Activated gamma-delta T cell treated with anti-CD3 and anti-CD28 coated beads, Interleukin-2, amount 50 U/mL, for 16 hours (primary cell): ENCODE measurements at places on chromosomes 6 and 20.

GRCh38 chr6:137927777-137928218 is 60.7 kb downstream of the TNFAIP3 start:
- peak; percentile 80 for DNase-seq

DNA sequence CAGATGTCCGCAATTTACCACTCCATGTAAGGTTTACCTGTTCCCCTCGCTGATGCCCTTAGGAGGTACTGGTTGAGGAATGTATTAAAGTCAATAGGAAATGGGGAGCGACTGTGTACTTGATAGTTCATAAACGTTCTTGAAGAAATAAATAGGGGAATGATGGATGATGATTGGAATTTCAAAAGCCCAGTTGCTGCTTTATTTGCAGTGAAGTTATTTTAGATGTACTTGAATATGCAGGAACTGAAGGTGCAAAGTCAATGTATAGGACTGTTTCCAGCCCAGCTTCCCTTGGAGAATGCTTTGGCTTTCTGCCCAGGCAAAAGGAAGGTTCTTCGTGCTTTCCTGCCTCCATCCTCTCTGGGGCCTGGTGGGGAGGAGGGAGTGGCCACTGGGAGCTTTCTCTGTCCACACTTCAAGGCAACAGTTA is 19.8 kb downstream of the ADGRF5 start:
- DNase-seq, result no peak

DNA sequence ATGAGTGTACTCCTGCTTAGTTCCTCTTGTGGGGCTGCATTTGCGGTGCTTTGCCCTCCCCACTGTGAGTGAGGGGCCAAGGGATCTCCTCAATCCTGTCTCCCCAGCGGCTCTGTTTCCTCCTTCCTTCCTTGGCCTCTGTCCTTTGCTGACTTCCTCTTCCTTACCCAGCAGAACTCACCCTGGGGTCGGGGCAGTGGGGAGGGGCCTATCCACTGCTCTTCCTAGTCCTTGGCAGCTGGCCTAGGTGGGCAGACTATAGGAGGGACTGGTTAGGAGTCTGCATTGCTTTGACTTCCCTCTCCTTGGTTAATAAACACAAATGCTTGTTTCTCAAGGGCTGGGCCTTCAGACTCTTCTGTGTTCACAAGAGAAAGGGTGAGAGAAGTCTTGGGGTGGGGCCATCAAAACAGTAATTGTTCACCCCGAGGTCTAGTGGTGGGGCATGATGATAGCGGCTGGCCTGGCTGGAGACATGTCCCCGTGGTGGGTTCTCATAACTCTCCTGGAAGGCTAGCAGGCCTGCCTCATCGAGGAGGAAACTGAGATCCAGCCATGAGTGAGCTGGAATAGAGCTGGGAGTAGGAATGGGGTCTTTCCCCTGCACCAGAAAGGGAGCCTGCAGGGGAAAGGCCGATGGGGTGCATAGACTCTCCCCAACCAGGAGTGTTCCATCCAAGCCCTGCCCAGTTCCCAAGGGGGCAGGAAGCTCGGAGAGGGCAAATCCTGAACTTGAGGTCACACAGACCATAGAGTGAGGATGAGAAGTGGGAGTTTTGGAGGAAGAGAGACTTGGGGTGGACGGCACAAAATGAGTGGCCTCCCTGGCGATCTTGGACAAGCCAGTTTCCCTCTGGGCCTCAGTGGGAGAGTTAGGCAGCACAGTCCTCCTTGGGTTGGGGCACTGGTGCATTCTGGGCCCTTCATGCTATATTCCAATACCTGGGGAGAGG is 12.7 kb downstream of the FAM110A start:
- DNase-seq, result no peak

- no peak for DNase-seq
Measured at GRCh38 chr6:85751374-85752055, 108.8 kb upstream of the SYNCRIP start.

- DNase-seq, result no peak
Measured at GRCh38 chr6:9401960-9402359, 966.6 kb upstream of the SLC35B3 start.

GRCh38 chr6:132053511-132053910 is 102.3 kb upstream of the CCN2 start:
- no peak for DNase-seq

DNA sequence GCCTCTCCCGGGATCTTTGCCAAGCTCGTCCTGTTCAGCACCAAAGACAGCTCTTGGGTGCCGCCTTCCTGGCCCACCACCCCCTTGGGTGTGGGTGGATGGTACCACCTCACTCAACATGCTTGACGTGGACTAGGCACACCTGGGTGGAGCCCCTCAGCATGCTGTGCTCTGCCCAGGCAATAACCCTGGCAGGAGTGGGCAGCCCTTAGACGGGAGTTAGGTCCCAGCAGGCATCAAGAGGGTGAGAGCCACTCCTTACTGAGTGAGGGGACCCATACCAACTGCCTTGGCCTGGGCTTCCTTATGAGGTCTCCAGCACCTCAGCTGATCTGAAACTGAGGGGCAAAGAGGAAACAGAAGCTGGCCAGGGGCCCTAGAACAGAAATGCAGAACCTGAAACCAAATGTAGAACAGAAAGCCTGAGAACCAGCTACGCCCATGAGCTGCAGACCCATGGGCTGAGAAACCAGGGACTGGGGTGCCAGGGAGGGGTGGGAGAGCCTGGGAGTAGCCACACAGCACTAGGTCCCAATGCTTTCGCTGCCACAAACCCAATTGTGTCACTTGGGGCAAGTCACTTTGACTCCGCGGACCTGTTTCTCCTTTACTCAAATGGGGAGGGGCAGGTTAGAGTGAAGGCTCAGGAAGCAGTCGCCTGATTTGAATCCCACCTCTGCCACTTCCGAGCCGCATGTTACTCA is 2.0 kb downstream of the FGD2 start:
- DNase-seq, result no peak

DNA sequence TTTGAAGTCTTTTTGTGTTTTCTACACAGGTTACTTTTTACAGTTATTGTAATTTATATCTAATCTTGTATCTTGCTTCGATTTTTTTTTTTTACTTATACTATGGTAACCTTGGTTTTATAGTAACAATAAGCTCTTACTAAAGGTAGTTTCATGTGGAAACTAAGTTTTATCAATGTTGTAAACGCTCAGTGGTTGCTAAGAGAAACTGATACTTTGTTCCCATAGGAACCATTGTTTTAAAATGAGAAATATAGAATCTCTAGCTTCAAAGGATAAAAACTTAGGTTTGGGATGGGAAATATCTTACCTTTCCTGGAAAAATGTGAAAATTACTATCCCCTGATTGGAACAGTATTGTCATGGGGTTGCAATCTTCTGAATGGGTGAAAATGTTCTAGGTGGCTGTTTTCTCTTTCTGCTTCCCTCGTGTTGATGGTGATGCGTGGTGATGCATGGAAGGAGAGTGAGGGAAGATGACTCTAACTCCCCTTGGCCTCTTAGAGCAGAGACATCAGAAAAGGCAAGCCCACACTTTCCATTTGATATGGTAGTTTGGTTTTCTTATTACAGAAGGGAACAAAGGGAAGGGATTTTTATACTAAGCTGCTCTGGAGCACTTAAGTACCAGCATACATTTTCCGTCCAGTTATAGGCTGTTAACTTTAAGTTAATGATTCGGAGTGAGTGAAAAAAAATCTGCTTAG is 23.5 kb upstream of the BACH2 start:
- no peak for DNase-seq

- no peak for DNase-seq
Measured at GRCh38 chr6:87364602-87365252, 20.1 kb downstream of the C6orf163 start.

DNA sequence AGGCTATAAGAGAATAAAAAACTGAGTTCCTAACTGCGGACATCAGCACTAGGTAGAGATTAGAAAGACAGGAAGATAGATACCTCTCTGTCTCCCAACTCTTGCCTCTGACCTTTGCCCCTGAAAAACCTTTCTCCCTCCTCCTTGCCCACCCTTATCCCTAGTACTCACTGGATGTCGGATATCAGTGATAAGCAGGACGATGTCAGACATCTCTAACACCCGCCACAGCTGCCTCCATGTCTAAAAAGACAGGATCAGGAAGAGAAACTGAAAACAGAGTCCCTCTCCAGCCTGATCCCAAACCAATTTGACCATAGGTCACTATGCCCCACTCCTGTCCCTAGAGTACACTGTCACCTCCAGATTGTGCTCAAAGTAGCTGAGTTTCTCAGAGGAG is 1.9 kb downstream of the GNL1 start:
- no peak for DNase-seq

- no peak for DNase-seq
Measured at GRCh38 chr6:88908598-88909548, 54.5 kb downstream of the RNGTT start.

DNA sequence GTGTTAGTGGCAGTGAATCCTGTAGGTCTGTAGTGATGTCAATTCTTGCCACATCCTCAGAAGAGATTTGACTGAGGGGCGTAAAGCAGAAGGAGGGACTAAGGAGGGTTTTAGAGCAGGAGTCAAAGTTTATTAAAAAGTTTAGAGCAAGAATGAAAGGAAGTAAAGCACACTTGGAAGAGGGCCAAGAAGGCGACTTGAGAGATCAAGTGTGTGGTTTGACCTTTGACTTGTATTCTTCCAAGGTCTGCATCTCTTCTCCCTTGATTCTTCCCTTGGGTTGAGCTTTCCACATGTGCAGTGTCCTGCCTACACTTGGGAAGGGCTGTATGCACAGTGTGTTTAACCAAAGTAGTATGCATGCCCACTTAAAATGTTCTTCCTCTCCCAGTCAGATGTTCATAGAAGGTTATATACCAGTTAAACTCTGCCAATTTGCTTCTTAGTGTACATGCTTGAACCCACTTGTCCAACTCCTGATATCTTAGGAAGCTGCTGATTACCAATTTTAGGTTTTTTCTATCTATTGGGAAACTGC is 627.6 kb downstream of the MMUT start:
- no peak for DNase-seq

DNA sequence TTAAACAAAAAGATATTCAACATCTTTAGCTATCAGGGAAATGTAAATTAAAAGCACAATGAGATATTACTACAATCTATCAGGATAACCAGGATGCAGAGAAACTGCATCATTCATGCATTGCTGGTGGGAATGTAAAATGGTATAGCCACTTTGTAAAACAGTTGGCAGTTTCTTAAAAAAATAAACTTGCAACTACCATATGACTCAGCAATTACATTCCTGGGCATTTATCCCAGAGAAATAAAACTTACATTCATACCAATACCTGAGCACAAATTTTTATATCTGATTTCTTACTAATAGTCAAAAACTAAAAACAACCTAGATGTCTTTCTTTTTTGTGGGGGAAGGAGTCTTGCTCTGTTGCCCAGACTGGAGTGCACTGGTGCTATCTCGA is 190.3 kb upstream of the TAB2 start:
- no peak for DNase-seq

DNA sequence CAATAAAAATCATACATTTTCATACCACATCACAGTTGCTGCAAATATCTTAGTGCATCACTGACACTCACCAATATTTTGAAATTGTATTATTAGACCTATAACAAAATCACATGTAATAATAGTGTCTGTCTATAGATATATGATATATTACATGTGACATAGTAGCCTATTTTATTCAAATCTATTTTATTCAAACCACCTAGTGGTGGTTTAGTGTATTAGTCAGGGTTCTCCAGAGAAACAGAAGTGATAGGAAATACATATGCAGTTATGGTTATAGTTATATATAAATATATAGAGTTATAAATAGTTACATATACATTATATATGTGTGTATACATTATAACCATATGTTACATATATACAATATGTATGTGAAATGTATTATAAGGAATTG is 366.5 kb upstream of the ARID1B start:
- no peak for DNase-seq

- no peak for DNase-seq
Measured at GRCh38 chr6:157535340-157536222, 154.6 kb downstream of the ZDHHC14 start.

- peak; percentile 14 for DNase-seq
Measured at GRCh38 chr20:4973330-4974097, 27.8 kb downstream of the SLC23A2 start.

DNA sequence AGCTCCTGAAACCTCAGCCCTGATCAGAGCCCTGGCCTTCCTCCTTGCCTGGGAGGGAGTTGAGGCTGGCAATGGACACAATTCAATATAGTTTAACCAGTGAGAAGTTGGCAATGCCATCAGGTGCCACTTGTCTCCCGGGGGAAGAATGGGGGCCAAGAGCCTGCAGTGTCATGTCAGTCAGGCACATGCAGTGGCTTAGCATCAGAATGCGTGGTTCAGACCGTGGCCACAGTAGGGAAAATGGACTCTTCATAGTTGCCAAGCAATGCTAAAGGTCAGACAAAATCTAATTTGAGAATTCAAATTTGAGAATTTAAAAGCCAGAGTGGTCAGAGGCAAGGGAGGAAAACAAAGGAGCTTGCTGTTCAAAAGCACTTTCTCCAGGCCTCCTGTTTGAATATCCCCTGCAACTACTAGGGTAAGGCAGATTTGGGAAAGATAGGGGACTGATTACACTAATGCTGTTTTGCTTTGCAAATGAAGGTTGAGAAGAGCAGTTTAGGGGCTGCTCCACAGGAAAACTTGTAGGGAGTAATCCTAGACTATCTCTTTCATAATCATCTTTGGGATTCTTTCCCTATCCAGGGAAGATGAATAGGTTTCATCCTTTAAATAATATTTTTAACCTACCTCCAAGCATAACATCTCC is 33.1 kb upstream of the CLIC5 start:
- DNase-seq, result no peak

GRCh38 chr20:32527447-32528055 is 57.6 kb downstream of the NOL4L start:
- no peak for DNase-seq

DNA sequence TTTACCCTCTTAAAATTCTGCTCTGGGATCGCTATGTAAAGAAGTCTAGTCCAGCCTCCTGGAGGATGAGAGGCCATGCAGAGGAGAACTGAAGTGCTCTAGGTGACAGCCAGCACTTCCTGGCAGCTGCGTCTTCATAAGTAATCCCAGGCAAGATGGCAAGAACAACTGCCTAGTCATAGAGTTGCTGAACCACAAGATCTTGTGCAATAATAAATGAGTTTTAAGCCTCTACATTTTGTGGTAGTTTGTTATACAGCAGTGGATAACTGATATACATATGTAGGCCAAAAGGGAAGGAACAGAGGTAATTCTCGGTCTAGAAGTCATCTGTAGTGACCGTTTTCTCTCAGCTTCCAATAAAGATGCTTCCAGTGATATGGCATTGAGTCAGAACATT is 103.8 kb upstream of the FLRT3 start:
- DNase-seq, result no peak

- DNase-seq, result no peak
Measured at GRCh38 chr20:38175304-38176180, 10.5 kb upstream of the TGM2 start.

DNA sequence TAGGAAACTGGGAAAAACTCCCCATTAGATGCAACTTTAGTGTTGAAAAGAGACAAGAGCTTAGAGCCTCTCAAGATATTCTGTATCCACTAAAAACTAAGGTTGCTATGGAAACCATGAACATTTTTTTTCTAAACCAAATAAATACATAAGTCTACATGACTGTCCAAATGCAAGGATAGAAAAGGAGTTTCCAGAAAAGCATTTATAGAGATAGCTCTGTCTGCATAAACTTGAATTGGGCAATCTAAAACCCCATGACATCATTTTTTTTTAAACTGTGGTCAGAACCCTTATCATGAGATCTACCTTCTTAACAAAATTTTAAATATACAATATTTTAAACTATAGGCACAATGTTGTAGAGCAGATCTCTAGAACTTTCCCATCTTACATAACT is 36.4 kb upstream of the FAM83B start:
- no peak for DNase-seq

GRCh38 chr6:133814797-133815196 is 74.1 kb upstream of the TCF21 start:
- no peak for DNase-seq

GRCh38 chr6:104788400-104788799 is 71.3 kb downstream of the HACE1 start:
- DNase-seq, result no peak
